Hematopoietic multipotent progenitor cell treated with erythropoietin and hydrocortisone succinate and interleukin-3 and kit ligand, for 15 days (in vitro differentiated cells): ENCODE measurements at places on chromosomes 4 and X.

DNA sequence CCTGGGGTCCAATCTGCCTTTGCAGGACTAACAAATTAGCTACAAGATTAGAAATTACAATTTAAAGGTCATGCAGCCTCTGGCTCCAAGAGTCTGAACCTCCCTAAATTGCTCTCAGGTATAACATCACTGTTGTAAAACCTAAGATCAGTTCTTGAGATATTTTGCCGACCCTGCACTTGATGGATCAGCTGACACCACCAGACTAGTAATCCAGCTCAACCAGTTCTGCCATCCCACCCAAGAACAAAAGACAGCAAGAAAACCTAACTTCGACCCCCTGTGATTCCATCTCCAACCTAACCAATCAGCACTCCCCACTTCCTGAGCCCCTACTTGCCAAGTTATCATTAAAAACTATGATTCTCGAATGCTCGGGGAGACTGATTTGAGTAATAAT is 323.0 kb upstream of the BOD1L1 start:
- DNase-seq = no peak

DNA sequence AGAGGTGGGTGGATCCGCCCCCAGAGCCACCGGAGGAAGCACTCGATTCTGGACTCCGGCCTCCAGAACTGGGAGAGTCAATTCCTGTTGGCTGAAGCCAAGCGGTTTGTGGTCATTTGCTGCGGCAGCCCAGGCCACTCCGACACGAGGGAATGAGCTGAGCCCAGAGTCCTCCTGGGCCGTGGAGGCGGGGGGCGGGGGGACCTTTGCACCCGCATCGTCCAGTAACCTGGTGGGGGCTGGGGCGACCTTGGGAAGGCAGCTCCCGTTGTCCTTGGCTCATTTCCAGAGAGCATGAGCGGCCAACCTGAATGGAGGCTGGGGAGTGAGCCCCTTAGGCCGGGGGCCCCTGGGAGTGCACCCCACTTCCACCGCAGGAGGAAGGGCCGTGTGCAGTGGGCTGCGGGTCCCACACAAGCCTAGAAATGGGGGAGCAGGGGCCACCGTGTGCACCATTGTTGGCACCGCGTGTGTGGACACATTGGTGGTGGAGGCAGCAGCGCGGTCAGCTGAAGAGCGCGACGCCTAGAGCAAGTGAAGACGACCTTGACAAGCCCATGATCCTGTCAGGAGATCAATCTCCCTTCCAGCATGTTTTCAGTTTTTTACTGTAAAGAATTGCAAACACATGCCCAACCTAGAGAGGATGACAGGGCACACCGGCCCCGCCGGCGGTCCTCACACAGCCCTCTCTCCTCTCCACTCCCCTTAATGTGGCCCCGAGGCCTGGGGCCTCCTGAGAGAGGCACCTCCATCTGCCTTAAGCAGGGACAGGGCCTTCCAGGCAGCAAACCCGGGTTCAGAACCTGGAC is 19.9 kb upstream of the DUSP9 start:
- DNase-seq = no peak

DNA sequence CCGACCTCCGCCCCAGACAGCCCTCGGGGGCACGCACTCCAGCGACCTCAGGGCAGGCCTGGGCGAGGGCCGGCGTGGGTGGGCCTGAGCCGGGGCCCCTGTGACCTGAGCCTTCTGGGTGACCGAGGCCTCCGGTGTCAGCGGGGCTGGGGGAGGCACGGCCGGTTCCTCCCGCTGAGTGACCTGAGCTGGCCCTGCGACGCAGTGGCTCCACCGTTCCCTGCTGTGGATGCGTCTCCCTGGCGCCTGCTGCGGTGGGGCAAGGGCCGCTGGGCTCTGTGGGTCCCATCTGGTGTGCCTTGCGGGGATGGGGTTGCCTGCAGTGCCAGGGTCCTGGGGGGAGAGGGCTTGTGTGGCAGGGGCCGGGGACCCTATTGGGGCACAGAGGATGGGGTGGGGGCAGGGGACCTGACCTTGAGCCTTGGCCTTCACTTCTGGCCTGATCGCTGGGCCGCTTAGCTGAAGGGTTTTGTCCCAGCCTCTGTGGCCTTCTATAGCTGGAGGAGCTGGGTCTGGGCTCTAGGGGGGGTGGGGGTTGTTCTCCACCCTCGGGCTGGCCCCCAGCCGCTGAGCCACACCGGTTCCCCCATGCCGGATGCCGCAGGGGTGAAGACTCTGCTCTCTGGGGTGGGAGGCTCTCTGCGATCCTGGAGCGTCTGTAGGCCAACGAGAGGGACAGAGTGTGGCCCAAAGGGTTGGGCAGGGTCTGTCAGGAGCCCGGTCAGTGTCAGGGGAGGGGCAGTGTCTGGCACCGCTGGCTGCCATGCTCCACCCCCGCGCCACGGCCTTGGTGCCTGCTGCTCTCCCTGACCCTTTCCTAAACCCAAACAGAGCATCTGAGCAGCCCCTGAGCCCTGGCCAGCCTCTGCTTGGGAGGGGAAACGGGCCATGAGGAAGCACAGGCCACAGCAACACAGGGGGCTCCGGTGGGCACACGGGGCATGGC is 2.3 kb downstream of the NAT8L start:
- DNase-seq = no peak

- no peak for DNase-seq
Observed at GRCh38 chrX:106718709-106719108, 7.8 kb upstream of the RNF128 start.

DNA sequence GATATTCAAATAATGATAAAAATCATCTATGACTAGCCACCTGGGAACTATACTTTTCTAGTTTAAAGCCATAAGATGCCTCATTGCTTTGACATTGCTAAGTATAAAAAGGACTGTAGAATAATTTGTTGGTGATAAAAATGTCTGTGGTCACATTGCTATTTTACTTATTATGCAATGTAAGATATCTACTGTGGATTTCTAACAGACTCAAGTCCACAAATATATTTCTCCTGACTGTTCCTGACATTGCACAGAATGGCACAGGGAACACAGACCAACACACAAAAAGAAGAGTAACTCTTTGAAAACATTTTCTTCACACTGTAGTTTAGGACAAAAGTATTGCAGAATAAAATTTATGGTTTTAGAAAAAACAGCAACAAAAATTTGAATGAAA is 2.2 kb upstream of the TMPRSS11E start:
- no peak for DNase-seq

DNA sequence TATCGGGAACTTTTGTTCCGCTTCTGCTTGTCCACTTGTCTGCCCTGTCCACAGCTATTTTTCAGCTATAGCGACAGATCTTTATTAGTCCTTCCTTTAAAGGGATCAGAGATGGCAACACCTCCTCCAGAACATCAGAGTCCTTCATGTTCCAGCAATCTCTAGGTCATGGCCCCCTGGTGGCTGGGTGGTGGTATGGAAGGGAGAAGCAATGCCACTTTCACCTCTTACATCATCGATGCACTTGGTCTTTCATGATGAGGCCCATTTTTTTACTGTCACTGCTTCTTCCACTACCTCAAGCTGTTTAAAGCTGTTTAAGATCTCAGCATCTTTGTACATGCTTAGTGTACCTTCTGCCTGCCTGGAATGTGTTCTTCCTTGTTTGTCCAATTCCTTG is 106.7 kb downstream of the ARHGAP6 start:
- peak; percentile 10 for DNase-seq

- DNase-seq = no peak
Observed at GRCh38 chr4:4333265-4333706, 43.2 kb downstream of the ZBTB49 start.

- DNase-seq = peak; percentile 77
Observed at GRCh38 chrX:135973548-135974278, at the start of gene MMGT1. MMGT1 (minus strand) TSS chrX:135973988; CDS start chrX:135973675, 313 bp downstream.

- no peak for DNase-seq
Observed at GRCh38 chr4:68272860-68273259, 27.4 kb upstream of the TMPRSS11B start.

DNA sequence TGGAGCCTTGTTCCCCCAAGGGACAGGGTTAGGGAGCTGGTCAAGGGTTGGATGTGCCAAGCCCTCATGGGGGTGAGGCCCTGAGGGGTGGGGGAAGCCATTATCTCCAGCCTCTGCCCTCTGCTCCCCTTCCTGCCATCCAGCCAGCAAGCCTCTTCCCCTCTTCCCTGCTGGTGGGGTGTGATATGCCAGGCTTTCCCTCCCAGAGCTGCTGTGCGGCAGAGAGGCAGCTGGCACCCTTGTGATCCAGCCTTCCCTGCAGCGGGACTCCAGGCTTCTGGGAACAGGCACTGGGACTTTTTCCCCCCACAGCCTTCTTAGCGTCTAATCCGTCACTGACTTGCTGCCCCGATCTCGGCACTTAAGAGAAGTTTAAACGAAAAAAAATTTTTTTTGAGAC is 6.3 kb downstream of the SSR4 start:
- no peak for DNase-seq

GRCh38 chr4:25551605-25552004 is 104.0 kb upstream of the SLC34A2 start:
- no peak for DNase-seq

- no peak for DNase-seq
Observed at GRCh38 chr4:113445286-113445685, 316.3 kb downstream of the CAMK2D start.

- DNase-seq = no peak
Observed at GRCh38 chr4:107473126-107473525, 246.9 kb downstream of the PAPSS1 start.

- DNase-seq = no peak
Observed at GRCh38 chr4:176009254-176009653, 56.4 kb upstream of the WDR17 start.

- no peak for DNase-seq
Observed at GRCh38 chrX:1902901-1903235, 288.0 kb downstream of the ASMT start.

DNA sequence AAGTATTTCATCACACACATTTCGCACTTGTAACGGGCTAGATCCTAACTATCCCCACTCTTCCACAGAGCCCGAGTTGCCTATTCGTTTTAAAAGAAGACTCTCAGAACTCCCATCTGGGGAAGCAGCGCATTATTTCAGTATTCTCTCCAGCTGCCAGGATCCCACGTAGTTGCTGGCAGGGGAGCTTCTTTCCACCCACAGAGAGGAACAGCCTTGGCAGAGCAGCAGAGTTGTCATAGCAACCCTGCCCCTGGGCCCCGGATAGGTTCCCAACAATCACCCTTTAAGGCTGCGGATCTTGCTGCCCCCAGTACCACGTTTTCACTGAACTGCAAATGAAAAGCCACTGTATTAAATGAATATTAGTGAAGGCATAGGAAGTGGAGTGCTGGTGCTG is 106.7 kb downstream of the GPM6A start:
- DNase-seq = no peak

- no peak for DNase-seq
Observed at GRCh38 chr4:113899271-113900070, 80.0 kb downstream of the ARSJ start.

DNA sequence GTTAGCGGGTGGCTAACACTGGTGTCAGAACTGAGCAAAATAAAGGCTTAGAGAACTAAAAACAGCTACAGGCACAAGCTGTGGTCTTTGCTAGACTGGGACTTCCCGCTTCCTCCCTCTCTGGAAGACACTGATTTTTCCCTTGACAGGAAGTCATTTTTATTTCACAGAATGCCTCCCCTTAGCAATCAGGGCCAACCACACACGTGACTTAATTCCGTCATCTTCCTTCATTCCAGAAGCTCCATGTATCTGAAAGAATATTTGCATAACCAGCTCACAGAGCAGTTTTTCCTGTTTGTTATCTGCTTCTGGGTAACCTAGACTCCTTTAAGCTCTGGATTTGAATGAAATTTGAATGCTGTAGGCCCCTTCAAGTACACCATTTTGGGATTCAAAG is 327.5 kb upstream of the FRG1 start:
- no peak for DNase-seq

GRCh38 chr4:84952004-84952403 is 14.5 kb downstream of the WDFY3 start:
- no peak for DNase-seq

DNA sequence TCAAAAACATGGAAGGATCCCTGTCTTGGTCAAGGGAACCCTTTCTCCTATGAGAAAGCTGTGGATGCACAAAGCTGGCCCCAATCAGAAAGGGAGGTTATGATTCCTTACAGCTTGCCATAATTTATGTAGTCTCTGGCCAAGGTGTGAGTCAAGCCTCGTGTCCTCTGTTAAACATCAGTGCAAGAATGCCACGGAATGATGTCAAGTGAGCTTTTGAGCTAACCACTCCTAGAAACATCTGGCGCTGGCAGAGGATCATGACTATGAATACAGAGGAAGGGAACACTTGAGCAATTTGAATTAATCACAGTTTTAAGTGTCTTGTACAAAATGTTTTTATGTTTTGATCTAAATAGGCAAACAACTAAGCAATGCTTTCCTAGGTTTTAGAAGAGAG is 51.5 kb upstream of the RAP2C start:
- DNase-seq = no peak

- no peak for DNase-seq
Observed at GRCh38 chr4:3658530-3658913, 107.7 kb upstream of the ADRA2C start.

DNA sequence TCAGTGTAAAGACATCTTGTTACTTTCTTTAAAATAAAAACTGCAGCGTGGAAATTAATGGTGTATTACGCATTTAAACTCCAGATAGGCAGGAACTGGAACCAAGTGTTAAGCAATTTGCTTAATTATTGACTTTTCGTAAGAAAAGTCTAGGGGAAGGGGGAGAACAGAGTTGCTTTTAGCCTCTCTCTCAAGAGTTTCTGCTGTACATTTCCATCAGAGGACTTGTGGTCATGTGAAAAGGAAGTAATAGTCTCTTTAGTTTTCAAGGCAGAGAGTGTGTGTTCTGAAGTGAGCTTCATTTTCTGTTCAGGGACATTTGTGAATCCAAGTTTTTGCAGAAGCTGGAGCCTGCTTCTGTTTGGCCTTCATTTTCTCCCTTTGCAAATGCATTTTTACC is 127.2 kb downstream of the UBE2K start:
- no peak for DNase-seq

DNA sequence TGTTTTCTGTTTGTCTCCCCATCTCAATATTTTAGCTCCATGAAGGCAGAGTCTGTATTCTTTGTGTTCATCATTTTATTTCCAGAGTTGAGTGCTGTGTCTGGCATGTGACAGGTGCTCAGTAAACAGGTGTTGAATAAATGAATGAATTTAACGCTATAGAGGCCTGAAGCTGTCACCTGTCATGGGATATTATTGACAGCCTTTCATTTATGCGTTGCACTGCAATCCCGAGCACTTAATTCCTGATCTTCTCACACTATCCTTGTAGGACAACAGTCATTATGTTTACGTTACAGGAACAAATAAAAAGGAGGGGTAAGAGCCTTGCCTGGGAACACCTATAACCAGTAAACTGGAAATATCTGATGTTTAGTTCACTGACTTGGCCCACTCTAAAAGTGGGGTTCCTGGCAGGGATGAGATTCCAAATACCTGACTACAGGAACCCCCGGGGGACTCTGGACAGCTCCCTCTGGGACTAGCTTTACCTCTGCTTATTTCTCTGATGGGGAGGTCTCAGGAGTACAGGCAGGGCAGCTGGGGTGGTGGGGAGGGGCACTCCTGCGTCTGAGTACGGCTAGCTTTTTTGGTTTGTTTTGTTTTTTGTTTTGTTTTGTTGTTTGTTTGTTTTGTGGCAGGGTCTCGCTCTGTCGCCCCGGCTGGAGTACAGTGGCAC is 36.6 kb downstream of the SEL1L3 start:
- no peak for DNase-seq
